ENCODE measurements at places on chromosomes 3 and 15.

GRCh38 chr3:132228923-132229322, 88.3 kb upstream of the ACP3 start:
- DNase-seq, result no peak

- DNase-seq, result no peak
These were observed 50.6 kb upstream of the AZI2 start for GRCh38 chr3:28399206-28399605.

DNA sequence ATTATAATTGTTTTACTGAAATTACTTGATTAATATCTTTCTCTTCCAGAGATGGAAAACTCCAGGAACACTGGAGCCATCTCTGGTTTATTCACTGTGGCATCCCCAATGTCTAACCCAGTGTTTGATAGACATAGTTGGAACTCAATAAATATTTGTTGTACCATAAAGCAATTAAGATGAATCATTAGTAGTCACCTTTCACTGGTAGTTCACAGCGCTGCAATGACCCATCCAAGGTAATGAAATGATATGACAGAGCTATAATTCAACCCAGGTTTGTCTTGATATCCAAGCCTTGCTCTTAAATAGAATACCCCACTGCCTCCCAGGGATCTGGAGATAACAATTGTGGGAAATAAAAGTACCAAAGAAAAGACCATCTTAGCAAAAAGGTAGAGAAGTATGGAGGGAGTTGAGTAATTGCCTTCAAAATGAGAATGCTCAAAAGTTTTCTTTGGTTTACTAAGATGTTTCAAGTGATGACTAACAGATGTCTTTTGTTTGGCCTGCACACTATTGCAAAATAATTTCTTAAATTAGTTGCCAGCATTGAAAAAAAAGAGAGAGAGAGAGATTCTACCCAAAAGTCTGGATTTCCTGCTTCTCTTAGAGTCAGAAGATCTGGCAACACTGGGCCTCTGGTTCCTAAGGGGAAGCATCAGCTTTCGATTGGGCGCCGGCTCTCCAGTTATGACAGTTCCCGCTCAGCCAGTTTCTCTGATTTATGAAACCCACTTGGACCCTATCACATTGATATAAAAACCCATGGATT, 348.5 kb downstream of the ERC2 start:
- DNase-seq, result no peak

DNA sequence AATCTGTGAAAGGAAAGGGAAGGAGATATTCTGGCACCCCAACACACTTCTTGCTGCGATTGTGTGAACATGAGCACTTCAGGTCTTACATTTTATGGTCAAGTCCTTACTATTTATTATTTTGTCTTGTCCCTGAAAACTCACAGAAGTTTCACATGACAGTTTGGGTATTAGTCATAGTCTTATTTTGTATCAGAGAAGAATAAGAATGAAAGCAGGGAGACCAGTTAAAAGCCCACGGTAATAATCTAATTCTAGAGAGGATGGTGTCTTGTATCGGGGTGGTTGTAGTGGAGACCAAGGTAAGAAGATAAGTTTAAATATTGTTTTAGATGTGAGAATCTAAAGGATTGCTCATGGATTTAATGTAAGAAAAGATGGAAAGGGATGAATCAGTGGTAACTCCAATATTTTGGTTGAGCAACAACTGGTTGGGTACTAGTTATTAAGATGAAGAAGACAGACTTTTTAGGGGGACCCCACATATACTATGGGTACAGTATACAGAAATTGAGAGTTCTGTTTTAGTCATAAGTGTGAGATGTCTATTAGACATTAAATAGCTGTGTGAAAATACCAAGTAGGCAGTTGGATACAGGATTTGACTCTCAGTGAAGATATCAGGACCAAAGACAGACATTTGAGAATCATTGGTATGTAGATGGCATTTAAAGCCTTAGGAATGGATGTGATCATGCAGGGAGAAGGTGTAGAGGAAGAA, 227.6 kb downstream of the MFSD1 start:
- DNase-seq, result no peak

DNA sequence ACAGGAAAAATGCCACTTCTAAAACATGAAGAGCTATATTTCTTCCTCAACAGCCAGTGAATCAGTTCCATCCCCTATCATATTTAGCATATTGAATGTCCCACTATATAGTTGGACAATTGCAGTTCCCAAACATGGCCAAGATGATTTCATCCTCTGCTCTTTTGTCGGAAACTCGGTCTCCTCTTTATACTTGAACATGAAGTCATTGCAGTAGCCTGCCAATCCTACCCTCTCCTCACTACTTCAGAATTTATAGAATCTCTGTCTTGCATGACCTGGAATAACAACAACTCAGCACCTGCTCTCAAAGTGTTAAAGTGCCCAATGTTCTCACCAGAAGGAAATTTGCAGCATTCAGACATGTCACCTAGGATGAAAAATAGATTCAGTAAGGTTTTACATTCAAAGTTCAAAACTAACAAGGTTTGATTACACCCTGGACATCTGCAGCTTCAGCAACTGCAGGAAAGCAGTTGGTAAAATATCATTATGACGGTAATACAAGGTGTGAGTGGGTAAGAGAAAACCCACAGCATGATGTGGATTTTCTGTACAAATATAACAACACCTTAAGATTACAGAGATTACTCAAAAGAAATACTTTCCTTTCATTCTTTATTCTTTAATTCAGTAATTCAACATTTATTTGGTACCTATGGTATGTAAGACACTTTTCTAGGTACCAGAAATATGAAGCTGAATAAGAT, 52.5 kb downstream of the TP63 start:
- DNase-seq, result no peak

- no peak for DNase-seq
These were observed 51.6 kb upstream of the ARL6 start for GRCh38 chr3:97712919-97713318.

DNA sequence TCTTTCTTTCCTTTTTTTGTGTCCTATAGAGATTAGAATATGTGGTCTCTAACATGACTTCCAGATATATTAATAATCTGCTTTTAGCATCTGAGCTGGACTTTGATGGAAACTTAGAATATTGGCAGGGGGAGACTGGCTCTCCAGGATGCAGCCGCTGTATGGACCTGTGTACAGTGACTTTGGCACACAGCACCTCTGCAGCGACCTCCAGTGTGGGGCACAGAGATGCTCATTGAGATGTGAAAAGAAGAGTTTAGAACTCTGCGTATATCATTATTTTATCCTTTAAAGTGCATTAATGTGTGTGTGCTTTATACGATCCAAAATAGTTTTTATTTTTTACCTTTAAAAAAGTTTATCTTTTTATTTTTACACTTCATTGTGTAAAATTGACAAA, 18.3 kb downstream of the CFAP161 start:
- DNase-seq, result no peak

DNA sequence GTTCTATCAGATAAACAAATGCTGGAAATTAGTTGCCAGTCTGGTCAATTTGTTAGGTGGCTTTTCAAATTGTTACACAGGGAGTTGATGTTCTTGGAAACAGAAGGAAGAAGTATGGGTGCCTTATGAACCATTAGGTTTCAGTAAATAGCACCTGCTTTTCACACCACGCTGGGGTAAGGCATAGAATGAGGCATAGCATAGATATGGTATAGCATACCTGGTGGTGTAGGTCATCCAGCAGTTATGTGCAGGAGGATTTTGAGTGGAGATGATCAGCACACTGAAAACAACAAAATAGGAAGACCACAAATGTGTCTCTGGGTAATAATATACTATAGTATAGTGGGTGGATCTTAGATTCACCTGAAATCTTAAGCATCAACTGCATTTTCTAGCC, 121.4 kb downstream of the GMPS start:
- no peak for DNase-seq

GRCh38 chr15:23370578-23370977, 16.0 kb downstream of the GOLGA8S start:
- no peak for DNase-seq

DNA sequence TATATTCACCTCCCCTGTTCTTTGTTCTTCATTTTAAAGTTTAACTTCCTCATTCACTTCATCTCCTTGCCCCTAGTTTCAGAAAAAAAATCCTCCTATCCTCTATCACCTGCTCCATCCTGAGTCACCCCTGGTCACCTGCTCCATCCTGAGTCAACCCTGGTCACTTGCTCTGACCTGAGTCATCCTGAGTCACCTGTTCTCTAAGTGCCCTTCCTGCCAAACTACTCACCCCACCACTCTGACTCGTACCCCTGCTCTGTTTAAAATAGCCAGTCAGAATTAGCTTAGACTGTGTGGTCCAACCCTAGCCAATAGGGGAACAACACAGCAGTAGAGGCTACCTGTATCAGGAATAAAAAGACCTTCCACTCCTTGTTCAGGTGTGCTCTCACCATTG, 716.9 kb downstream of the ZBBX start:
- DNase-seq, result no peak

DNA sequence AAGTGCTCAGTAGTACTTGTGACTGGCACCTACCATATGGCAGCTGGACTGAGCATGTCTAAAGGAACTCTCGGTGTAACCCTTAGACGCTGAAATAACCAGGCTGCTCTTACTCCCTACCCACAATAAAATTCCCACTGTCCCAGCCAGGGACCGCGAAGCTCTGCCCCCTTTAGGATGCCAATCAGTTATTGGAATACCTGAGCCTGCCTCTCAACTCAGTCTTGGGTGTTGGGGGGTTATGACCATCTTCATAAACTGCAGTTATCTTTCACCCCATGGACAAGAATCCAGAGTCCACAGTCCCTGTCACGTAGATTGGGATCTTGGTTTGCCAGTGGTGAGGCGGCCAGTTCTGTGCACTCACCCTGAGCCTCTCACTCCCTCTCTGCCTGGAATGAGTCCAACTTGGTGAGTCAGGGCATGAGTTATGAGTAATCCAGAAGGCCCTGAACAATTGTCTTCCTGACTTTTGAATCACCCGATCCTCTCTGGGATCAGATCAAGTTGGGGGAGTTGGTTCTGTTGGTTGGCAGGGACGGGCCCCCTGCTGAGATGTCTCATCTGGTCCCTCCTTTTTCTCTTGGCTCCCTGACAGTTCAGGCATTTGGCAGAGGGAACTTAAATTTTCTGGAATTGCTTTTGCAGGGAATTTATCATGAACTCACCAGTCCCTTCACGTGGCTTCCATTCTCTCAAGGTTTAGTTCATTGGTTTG, 120.1 kb upstream of the UBE2E1 start:
- no peak for DNase-seq

DNA sequence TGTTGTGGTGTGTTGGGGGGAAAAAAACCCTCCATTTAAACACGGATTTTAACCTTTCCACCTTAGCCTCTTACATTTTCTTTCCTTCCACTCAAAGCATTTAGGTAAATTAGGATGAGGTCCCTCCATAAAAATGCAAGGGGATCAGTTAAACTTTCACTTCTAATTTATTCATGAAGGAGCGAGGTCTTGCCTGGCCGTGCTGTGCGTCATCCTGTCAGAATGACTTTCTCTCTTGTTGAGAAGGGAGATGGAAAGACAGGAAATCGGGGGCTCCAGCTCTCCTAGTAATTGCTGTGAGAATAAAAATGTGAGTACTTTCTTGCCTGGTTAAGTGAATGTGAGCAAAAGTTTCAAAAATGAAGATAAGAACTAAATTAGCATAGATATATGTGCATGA, 962.3 kb upstream of the NR2F2 start:
- DNase-seq, result no peak

DNA sequence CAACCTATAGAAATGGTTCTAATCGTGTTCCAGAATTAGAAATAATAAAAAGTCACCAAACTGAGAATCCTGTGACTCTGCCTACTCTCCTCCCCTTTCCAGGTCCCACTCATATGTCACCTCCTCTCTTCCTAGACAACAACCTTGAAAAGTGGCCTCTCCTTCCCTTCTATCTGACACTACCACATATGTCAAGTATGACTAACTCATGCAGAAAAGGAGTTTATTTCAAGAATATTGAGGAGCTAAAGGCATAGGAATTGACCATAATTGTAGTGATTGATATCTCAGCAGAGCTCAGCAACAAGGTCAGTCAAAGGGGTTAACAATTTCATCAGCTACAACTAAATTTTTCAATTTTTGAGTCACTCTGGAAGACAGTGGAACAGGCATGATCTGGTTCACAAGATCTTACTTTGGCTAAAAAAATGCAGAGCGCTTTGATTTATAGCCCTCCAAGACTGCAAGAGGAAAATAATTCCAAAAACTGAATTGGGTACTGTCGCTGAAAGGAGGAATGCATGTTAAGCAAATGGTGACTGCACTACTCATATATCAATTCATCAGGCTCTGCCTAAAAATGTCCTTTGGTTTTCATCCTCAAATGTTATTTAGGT, 160.6 kb upstream of the ARHGEF26 start:
- no peak for DNase-seq

DNA sequence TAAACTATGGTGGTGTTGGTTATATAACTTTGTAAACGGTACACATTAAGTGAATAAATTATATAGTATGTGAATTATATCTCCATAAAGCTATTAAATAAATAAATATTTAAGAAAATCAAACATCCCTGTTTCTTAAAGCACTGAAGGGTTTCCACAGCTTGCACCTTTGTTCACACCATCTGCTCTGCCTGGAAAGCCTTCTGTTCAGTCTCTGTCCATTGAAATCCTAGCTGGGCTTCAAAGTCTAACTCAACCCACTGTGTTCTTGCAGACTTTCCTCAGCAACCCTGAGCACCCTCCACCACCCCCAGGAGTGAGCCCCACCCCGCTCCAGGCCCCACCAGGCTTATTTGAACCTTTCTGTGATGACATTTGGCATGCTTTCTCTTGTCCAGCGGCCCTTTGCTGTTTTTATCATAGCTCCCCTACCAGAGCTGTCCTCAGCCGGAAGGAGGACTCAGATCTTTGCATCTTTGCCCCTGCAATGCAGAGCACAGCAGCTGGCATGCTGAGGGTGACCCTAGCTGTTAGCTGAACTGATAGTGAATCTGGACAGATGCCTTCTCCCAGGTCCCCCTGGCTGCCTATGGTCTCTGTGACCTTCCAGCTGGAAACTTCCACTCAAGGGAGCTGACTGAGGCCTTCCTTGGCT, 105.2 kb downstream of the DAPK2 start:
- DNase-seq, result no peak

DNA sequence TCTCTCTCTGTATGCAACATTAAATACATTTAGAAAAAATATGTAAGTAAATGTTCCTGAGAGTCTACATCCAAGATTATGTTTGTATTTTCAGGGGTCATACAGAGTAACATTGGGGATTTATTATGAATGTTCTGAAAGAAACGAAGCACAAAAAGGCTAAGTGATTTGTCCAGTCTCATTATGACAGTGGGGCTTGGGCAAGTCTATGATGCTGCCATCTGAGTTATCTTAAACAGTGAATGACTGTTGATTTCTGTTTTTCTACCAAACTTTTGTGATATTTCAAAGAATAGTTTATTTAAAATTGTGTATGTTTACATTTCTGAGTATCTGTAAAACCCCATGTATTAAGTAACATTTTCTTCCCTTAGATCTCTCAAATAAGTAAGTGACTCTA, 481.2 kb upstream of the ZNF717 start:
- DNase-seq, result no peak

GRCh38 chr15:44136991-44137477, 58.0 kb downstream of the FRMD5 start:
- no peak for DNase-seq

- no peak for DNase-seq
These were observed 14.1 kb downstream of the SLMAP start for GRCh38 chr3:57770009-57770827.

Data from activated CD4-positive, CD25-positive, alpha-beta regulatory T cell treated with anti-CD3 and anti-CD28 coated beads, Interleukin-2, amount 50 U/mL, for 72 hours (primary cell).